Retina (tissue), 1 donor: ENCODE measurements at places on chromosomes 6 and 20.

DNA sequence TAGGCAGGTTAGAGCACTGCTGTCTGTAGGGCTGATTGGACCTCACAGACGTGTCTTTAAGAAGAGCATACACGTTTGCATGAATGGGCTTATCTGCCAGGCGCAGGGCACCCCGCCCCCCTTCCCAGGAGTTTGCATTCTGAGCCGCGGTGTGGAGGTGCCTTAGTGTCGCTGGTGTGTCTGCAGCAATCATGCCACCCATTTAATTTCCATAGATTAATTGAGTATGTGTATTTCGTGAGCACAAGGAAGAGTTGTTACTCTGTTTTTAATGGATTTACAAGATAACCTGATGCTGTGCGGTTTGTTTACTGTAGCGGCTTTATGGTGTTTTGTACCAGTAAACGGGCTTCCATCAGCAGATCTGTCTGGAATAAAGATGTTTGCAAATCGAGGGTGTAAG, 107.7 kb downstream of the ZDHHC14 start:
- peak; percentile 42 for DNase-seq

GRCh38 chr6:146785001-146785585, 186.3 kb downstream of the ADGB start:
- DNase-seq = peak; percentile 8

GRCh38 chr6:129748212-129748900, 38.4 kb upstream of the ARHGAP18 start:
- no peak for DNase-seq

DNA sequence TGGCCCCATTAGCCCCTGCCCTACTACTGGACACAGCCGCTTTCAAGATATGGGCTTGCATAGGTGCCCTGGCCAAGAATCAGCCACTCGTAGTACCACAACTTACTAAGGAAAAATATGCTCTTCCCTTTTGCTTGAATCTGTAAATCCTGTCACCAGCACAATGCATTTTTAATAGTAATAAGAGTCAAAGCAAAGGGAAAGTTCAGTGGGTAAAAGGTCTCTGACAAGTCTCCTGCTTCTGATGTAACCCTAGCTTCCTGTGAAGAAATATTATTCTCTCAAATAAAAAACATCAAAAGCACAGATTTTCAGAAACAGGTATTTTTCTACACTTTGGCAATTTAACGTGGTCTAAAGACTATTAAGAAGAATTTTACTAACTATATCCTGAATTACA, 373.8 kb downstream of the GJA1 start:
- DNase-seq = no peak

GRCh38 chr20:31587545-31588389, 17.3 kb upstream of the ID1 start:
- DNase-seq = peak; percentile 63

GRCh38 chr6:52420668-52421358, 671 bp downstream of the EFHC1 start:
- no peak for DNase-seq

DNA sequence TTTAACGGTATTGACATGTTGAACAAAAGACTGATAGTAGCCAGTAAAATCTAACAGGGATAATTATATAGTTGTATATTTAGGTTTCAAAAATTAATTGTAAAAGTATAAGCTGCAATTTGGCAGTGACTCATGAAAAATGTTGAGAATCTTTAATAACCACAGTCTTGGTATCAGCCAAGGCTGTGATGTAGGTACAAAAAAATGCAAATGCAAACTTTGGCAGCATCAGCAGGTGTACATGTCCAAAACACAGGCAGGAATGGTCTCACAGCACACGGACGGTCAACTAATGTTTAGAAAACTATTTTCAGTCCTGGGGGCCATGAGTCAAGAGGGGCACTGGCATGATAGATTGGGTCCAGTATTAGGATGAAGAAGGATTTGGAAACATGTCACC, 58.5 kb upstream of the BEND3 start:
- DNase-seq = no peak

GRCh38 chr20:50561379-50562078, 51.3 kb downstream of the PTPN1 start:
- DNase-seq = no peak
